ENCODE measurements at places on chromosomes 6 and 20.

DNA sequence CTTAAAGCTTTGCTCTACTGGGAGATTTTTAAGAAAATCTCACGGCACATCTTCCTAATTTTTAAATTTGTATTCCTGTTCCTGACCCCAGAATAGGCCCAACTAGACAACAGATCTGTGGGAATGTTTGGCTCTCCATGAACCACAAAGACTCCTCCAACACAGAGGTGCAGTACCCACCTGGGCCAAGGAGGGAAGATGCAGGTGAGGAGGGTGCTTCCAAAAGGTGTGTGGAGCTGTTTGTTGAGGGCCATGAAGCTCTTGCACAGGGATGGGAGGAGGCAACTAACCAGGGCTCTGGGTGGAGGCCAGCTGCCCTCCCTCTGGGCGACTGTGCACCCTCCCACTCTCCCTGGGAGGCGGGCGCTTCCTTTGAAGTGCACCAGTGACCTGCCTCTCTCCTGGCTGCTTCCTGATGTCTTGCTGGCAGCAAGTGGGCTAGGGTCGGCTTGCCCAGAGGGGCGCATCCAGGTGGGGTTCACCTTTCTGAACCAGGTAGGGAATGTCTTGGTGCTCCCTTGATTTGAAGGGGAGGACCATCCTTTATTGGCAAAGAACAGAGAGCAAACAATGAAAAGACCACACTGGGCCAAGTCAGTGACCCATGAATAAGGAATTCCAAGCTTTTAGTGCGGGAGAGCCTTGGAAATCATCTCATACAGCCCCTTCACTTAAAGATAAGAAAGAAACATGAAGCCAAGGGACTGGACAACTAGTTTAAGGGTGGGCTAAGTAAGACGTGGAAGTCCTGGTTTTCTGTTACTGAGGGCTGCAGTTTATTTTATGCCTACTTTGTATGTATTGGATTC is 76.0 kb downstream of the ANKRD6 start:
- DNase-seq, result no peak

GRCh38 chr6:19734061-19734460 is 103.1 kb upstream of the ID4 start:
- no peak for DNase-seq

DNA sequence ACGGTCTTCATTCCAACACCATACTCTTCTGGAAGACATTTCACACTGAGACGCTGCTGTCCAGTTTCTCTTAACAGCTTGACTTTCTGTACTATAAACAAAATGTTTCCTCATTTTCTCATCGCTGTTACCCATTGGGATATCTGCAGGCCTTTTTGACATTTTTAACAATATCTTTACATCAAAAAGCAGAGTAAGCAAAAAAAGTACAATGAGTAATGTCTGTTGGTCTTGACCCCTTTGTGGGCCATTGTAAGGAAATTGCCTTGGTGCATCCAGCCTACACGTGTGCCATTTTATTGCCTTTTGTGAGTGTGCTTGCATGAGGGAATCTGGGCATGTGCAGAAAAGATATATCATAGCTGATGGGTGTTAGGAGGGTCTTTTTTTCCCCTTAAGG is 129.1 kb upstream of the MANEA start:
- DNase-seq, result no peak

GRCh38 chr6:88111991-88112390 is 54.2 kb downstream of the CNR1 start:
- DNase-seq, result no peak

GRCh38 chr6:168261234-168261633 is 58.3 kb downstream of the DACT2 start:
- DNase-seq, result no peak

GRCh38 chr20:17823409-17824144 is 123.8 kb downstream of the BANF2 start:
- DNase-seq, result no peak

DNA sequence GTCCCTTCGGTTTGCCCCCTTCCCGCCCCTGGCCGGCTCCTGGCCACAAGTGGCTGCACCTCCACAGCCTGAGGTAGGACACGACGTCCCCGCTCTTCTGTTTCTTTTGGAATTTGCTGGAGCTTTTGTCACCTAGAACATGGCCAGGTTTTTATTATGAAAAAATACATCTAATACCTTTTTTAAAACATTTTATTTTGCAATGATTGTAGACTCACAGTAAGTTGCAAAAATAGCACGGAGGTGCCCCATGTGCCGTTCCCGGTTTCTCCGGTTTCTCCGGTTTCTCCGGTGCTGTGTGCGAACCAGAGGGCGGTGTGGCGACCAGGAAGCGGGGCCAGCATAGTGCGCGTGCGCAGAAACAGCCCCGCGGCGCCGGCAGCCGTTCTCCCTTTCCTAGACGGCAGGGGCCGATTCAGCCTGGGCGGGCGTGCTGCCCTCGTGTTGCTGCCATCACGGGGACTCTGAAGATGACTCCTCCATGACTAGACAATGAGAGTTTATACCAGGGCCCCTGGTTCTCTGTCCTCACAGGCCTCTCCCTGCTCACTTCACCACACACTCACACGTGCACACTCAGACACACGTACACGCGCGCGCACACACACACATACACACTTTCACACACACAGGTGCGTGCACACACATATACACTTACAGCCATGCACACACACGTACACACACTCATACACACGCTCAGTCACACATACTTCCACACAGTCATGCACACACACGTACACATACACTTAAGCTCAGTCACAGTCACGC is 102.1 kb downstream of the TMEM242 start:
- peak; percentile 87 for DNase-seq

GRCh38 chr6:117481926-117482239 is 591 bp upstream of the DCBLD1 start:
- no peak for DNase-seq

DNA sequence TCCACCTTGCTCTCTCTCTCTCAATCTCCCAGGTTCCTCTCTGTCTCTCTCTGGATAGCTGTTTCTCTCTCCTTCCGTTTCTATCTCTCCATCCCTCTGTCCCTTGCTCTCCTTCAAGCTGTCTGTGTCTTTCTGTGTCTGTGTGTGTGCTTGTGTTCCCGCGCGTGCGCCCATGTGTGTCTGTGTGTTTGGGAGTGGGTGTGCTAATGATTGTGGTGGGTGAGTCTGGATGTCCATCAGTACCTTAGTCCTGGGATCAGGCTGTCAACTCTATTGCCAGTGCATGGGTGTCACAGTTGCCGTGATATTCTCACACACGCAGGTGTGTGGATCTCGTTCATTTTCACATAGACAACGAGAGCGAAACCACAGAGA is 1380.6 kb upstream of the DEFB115 start:
- no peak for DNase-seq

GRCh38 chr20:50594591-50595432 is 84.6 kb downstream of the PTPN1 start:
- no peak for DNase-seq

DNA sequence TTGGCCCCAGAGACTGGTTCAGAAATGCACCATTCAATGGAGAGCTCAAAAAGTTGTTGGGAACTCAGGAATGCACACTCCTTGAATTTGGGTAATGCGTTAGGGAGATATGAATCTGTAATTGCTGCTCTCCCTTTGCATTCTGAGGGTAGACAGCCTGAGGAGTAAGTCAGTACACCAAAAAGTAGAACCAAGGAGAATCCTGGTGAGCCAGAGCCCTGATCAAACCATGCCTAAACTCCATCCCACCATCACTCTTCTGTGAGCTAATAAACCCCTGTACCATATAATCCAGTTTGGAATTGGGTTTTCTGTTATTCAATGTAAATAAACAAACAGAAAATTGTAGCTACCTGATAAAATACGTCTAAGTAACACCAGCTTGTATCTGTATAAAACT is 90.2 kb downstream of the KIF16B start:
- DNase-seq, result no peak

- DNase-seq, result no peak
These were observed 32.7 kb downstream of the ROS1 start for GRCh38 chr6:117393045-117393444.

DNA sequence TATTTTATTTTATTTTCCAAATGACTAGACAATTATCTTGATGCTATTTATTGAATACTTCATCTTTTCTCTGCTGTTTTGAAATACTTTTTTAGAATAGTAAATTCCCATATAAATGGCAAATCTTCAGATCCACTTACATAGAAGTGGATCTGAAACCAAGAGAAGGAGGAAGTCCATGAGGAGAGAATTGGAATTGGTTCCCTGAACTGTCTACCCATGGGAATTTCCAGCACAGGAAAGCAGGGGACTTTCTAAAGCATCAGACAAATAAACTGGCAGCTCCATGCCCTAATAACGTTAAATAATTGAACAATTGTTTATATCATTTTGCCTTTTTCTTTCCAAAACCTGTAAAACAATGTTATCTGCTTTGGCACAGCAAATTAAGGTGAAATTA is 47.1 kb upstream of the PNRC1 start:
- DNase-seq, result no peak

DNA sequence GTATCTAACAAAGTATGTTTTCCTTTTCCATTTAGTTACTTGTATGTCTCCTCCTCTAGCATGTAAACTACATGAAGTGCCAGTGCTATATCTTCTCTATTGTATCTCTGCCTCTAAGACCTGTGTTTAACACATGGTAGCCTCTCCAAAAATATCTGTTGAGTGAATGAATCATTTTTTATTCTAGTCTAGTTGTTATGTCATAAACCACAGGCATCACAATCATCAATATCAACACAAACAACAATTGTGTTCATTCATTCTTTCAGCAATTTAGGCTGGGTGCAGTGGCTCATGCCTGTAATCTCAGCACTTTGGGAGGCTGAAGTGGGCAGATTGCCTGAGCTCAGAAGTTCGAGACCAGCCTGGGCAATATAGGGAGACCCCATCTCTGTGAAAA is 111.6 kb upstream of the EYA4 start:
- no peak for DNase-seq

DNA sequence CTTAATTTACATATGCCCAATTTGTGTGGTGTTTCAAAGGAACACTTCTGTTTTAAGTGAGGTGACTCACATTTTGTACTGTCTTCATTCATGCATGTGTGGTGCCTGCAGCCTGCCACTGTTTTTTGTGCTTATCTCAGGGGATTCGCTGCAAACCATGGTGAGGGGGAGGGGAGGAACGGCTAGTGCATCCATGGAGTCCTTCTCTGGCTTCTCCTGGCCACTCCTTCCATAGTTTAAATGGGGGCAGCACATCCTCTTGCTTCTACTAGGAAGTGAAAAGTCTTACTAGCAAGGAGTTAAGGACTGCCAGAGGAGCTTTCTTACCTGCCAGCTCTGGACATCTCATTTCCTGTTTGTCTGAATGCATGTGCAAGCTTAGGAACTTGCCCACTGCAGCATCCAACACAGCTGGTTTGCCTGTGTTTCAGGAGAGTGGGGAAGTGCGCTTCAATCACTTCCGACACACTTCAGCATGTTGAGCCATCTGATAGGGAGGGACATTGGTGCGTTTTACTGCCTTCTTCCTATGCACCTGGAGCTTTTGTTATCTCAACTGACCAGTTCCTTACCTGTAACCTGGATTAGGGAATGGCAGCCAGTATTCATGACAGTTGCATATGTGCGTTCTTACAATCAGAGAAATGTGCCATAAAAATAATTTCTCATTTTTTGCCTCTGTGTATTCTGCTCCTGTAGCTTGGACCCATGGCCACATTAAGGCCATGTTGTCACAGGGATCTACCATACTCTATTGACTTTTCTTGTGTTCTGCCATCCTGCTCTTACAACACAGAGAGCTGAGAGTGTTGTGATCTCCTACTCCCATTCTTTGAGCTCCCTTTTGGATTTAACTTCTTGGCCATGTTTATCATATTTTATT is 211.3 kb downstream of the ARID1B start:
- DNase-seq, result no peak

DNA sequence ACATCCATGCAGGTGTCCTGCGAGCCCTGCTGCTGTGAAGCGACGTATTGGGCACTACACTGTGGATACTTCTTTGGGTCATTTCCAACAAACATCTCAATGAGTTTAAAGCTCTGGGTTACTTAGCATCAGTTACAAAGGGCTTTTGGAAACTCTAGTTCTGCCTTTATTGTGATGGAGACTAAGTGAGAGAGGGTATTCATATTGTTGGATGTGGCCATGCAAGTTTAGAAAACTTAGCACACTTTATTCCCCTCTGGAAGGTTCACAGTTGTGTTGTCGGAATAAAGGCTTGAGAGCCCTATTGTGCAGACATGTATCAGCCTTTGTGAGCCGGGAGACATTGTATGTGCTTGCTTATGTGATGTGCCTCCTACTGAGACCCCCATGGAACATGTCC is 22.1 kb downstream of the DUSP22 start:
- peak; percentile 16 for DNase-seq

GRCh38 chr20:8645326-8645725 is 423.6 kb upstream of the PLCB4 start:
- DNase-seq, result no peak

GRCh38 chr6:105181981-105182515 is 2.2 kb upstream of the POPDC3 start:
- DNase-seq, result no peak

- no peak for DNase-seq
These were observed 310.2 kb downstream of the TSHZ2 start for GRCh38 chr20:53282217-53282955.

DNA sequence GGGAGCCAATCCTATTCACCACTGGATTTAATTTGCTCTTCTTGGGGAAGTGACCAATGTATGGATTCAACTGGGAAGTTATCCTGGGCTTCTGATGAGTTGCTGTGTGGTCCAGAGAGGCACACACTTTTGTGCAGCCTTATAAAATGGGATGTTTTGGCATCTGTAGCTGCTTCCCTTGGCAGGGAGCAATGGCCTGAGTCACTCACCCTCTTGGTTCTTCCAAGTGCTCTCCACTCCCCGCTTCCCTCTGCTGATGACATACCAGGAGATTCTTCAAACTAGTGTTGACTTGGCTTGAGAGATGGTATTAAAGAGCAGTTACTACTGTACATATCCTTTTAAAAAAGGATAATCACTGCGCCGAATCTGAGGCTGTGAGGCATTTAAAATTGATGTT is 105.8 kb downstream of the JARID2 start:
- no peak for DNase-seq

GRCh38 chr6:137358273-137358672 is 135.9 kb downstream of the OLIG3 start:
- no peak for DNase-seq

GRCh38 chr6:16058201-16058928 is 70.5 kb upstream of the MYLIP start:
- no peak for DNase-seq

DNA sequence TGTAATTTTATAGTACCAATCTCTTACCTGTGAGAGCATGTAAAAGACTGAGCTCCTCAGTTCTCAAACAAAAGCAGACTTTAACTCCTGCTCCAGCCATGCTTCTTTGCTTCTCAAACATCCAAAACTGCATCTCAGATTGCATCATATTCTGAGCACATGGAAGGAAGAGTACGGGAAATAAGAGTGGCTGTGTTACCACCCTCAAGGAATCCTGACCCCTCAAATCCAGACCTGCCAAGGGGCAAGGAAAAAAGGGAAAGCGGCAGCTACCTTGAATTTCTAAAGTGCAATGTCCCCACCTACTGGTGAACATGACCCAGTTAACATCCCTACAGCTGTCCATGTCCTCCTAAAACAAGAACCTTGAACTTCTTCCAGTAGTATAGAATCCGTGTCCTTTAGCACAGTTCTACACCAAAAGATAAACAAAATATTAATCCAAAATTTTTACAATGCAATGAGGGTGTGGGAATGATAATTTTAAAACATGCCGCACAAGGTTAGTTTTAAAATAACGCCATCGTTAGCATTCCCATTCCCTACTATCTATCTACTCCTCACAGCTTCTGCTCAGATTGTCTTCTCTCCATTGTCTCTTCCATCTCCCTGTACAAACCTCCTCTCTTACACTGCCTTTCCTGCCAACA is 34.1 kb upstream of the HLA-DQB1 start:
- DNase-seq, result no peak

Measured in coronary artery (tissue), 2 donors.